ENCODE measurements at places on chromosomes 16 and 17. TPM values are rescaled to one million over a fixed set of nuclear protein-coding genes. Genes with fewer than 3 reads are reported as not detected.
A peak's percentile ranks its signal among the peaks of the same experiment; 100 is the strongest.

GRCh38 chr17:81659038-81659437 is 2.7 kb upstream of the PDE6G start:
- H3K36me3 ChIP-seq, result no peaks in the 10 kb centered on the region
- no peak for DNase-seq
- H3K4me1 ChIP-seq, result peaks cover 8% of the 10 kb centered on the region

The CLDN7 gene
- 43.1 TPM for total RNA-seq

GRCh38 chr17:81371910-81372760 is 23.1 kb upstream of the BAHCC1 start:
- no peak for DNase-seq
- H3K27ac ChIP-seq, result 0 out of 2 replicates have a peak overlapping the region, but pooled peaks have one; percentile 44
- no peak overlapping the region for H3K4me3 ChIP-seq
- H3K36me3 ChIP-seq, result no peaks in the 10 kb centered on the region
- no peaks in the 10 kb centered on the region for H3K4me1 ChIP-seq

DNA sequence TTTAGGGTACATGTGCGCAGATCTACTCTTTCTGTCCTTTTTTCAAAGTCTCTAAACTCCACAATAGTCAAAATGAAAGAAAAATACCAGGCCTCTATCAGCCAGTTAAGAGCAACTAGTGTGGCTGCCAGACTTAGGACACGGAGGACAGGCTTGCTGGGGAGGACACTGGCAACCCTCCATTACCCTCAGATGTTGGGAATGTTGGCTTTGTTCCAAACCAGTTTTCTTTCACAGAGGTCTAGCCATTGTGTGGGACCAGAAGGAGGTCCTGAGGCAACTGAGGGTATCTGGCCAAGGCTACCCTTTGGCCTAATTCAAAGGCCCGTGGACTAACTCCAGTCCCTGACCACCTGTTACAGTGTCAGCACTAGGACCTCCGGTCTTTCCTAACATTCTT is 51.2 kb upstream of the MED9 start:
- H3K27ac ChIP-seq, result no peak overlapping the region
- no peak overlapping the region for H3K4me3 ChIP-seq
- DNase-seq, result no peak

DNA sequence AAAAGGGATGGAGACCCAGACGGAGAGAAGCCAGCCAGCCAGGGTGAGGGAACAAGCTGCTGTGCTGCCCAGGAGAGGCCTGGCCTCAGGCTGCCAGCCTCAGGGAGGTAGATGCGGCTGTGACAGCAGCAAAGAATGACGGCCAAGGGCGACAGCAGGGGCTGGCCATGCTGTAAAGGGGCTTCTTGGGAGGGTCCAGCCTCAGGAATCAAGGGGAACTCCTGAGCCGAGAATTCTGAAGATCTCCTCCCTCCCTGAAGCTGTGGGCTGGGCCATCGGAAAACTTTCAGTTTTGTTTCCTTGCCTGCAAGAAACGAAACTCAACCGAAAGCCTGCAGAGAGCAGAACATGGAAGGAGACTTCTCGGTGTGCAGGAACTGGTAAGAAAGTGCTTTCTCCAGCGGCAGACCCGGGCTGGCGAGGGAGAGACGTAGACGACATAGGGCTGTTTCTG is at the start of gene XAF1:
TSS of gene XAF1 (plus strand) at position 316 of the 454 bp plus-strand sequence. CDS start at position 349, 33 bp downstream.
- no peak for DNase-seq
- H3K27me3 ChIP-seq, result no peaks in the 10 kb centered on the region
- H3K36me3 ChIP-seq, result no peaks in the 10 kb centered on the region
- H3K27ac ChIP-seq, result peak within 1 kb of the TSS; percentile 35

DNA sequence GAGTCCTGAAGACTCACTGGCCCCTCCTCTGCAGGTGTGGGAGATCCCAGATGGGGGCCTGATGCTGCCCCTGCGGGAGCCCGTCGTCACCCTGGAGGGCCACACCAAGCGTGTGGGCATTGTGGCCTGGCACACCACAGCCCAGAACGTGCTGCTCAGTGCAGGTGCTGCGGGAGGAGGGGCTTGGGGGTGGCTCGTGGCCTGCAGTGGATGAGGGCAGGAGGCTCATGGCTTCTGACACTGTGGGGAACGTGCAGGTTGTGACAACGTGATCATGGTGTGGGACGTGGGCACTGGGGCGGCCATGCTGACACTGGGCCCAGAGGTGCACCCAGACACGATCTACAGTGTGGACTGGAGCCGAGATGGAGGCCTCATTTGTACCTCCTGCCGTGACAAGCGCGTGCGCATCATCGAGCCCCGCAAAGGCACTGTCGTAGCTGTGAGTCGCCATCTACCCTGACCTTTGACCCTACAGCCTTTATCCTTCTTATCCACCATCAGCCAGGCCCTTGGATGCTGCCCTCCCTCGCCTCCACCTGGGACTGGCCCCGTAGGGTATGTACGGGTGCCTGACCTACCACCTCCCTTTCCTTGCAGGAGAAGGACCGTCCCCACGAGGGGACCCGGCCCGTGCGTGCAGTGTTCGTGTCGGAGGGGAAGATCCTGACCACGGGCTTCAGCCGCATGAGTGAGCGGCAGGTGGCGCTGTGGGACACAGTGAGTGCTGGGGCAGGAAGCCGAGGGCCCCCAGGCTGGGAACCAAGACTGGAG is 3.6 kb downstream of the CORO1A start:
- H3K27ac ChIP-seq, result no peak overlapping the region
- peak; percentile 10 for DNase-seq
- no peaks in the 10 kb centered on the region for H3K36me3 ChIP-seq

Data from Panc1 (cell line).